ENCODE measurements at places on chromosomes 5 and 9. TPM values are rescaled to one million over a fixed set of nuclear protein-coding genes. Genes with fewer than 3 reads are reported as not detected.

The DBH gene
- 0.62 TPM for polyA plus RNA-seq

The SLC34A1 gene
- polyA plus RNA-seq = 118 TPM

The TOR4A gene
- polyA plus RNA-seq = 4.3 TPM

- no peak for DNase-seq
Measured at GRCh38 chr5:68196876-68197275, 18.7 kb upstream of the PIK3R1 start.

DNA sequence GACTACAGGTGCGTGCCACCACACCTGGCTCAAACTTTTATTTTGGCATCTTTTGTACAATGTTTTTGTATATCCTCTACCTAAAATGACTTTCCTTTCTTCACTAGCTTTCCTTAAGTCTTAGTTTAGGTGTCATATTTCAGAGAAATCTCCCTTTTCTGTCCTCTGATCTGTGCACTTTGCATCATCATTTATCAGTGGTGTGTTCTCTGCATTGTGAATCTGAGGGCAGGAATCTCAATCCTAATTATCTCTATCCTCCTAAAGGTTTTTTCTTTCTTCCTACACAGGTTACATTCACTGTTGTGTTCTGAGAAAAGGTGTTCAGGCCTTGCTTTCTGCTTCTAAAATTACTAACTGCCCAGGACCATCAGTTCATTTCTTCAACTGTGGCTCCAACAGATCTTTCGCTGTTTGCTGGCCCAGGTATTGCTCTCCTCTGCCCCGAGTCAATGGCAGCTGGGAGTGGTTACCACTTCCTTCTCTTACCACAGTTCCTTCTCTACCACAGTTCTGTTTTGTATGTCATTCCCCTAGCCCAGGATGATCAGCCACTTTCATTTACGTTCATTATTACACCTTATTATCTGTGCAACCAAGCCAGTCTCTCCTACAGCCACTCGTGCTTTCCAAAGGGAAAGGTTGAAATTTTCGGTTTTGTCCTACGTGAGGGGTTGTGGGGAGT, 14.0 kb downstream of the TGFBR1 start:
- no peak for DNase-seq
